ENCODE measurements at places on chromosomes 3 and 15.

DNA sequence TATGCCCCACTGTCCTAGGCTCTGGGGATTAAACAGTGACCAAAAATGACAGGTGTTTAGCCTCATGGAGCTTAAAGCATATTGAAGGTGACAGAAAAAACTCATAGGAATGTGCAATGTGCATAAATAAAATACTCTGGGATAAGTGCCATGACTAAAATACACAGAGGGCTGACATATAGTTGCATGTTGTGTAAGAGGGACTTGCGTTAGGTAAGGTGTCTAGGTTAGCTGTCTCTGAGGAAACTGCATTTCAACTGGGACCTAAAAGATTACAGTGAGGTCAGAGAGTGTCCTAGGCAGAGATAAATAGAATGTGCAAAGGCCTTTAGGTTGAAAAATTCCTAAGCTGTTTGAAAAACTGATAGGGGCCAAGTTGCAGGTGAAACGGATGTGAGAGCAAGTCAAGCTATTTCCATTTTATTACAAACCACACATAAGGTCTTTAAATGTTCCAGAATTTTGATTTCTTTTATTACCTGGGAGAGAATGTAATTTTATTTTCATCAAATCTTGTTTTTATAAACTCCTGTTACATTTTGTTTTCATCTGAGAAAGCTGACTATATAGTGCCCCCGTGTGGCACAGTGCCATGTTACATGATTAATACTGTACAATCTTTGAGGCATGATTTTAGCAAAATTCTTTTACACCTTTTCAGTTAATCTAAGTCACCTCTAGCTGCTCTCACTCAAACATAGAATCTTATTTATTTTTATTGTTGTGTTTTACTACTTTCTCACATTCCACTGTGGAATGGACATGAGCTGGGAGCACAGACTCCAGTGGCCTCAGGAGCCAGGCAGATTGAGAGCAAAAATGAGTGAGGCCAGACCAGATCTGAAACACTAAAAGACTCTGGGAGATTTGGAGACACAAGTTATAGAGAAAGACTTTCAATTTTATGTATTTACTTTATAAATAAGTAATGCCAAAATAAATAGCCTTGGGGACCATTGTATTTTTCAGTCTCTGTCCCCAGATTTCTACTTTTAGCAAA is 259.6 kb upstream of the ZNF717 start:
- no peak for DNase-seq

DNA sequence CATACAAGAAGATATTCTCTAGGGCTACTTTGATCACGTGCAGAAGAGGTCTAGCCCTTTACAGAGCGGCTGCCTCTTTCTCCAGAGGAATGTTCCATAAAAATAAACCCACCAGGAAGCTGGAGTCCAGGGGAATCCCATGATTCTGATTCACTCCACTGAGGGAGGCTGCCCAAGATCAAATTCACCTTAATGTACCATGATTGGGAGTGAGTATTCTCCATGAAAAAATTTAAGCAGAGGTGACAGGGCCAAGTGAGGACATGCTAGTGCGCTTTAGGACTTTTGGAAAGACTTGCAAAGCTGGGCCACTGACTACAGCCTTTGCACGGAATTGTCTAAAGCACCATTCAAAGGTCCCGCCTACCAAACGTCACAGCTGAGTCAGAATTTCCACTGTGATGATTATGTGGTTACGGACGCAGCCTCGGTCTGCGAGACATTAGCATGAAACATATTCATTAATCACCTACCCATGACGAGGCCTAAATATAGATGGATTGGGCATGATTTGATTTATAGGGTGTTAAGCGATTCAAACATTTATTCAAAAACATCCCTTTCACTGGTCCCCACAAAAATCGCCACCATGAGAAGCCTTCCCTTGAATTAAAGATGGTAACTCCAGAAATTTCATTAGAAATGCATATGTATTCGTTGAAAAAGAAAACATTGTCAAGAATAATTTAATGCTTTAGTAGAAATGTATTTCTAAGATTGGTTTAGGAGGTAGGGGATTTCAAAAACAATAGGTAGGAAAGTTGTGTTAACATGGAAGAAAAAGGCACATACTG is 152.6 kb downstream of the GREM1 start:
- DNase-seq: no peak

DNA sequence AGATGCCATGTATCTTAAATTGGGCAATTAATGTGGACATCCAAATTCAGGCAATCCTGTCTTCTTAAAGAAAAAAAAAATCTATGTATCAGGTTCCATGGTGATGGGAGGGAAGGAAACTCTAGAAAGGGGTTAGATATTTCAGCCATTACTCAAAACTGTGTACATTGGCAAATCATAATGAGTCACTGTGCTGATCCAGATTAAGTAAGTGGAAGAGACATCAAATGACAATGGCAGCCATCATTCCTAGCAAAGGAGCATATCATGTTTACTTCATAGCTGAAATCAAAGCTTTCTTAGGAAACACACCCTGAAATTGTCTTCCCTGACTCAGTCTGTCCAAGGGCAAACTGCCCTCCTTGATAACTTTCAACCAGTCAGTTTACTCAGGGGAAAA is 713.3 kb upstream of the GBE1 start:
- no peak for DNase-seq

GRCh38 chr15:98126326-98127085 is 166.0 kb downstream of the ARRDC4 start:
- DNase-seq: no peak
